ENCODE measurements at places on chromosomes 2 and 18.

DNA sequence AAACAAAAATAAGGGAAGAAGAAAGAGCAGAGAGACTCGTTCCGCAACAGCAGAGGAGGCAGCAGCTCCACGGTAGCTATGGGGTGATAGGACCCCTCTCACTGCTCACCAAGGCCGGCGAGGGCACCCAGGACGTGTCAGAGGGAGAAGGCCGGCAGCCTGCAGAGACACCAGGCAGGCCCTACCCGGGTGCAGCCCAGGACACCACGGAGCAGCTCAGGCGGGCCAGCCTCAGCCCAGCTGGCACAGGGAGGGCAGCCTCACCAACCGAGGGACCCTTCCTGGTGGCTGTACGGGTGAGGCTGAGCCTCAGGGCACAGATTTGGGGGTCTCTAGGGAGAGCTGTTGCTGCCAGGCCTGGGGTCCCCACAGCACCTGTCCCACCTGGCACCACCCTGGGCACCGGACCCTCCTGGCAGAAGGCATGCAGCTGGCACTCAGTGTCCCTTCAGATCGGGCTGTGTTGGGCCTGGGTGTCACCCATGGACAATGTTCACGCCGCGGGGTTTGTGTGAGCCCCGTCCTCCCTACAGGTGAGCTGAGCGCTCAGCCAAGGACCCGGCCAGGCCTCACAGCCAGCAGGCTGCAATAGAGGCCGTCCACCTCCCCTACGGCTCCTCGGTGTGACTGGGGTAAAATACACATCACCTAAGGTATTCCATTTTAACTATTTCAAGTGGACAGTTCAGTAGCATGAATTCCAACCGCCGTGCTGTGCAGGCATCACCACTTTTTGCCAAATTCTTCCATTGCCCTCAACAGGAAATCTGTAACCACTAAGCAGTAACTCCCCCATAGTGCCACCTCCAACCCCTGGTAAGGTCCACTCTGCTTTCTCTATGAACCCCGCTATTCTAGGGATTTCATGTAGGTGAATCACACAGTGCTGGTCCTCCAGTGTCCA is 21.6 kb downstream of the KCNG2 start:
- DNase-seq = no peak

DNA sequence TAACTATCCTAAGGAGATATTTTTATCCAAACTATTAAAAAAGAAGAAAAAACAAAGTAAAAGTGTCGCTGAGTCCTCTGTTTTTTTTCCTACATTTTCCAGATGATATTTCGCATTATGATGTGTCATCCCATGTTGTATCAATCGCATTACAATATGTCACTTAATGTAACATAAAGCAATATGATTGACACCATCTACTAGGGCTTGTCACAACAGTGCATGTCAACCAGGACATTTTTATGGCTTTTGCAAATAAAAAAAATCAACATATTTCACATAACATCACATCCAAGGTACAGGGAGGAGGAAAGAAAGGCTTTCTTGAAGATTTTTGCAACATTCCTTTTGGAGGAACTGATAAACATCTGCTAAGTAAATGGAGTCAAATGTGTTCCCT is 308.9 kb downstream of the ETAA1 start:
- no peak for DNase-seq

GRCh38 chr18:77557046-77557587 is 307.5 kb downstream of the GALR1 start:
- no peak for DNase-seq

DNA sequence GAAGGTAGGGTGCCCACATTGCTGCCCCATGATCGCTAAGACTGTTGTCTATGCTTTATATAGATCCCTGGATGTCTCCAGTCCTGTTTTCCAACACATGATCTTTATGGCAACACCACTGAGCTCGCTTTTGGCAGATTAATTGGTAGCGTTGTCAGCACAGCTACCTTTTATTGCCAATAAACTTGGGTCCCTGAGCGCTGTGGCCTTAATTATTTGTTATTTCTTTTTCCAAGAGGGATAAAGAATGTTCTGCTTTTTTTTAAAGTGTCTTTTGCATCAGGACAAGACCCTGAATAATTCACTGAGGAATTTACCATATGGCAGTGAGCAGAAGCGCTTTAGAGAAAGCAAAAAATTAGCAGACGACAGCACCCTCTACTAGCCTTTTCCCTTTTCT is 113.5 kb downstream of the COLEC12 start:
- DNase-seq = no peak

- no peak for DNase-seq
Observed at GRCh38 chr18:1653873-1654272, 749.2 kb downstream of the ADCYAP1 start.

DNA sequence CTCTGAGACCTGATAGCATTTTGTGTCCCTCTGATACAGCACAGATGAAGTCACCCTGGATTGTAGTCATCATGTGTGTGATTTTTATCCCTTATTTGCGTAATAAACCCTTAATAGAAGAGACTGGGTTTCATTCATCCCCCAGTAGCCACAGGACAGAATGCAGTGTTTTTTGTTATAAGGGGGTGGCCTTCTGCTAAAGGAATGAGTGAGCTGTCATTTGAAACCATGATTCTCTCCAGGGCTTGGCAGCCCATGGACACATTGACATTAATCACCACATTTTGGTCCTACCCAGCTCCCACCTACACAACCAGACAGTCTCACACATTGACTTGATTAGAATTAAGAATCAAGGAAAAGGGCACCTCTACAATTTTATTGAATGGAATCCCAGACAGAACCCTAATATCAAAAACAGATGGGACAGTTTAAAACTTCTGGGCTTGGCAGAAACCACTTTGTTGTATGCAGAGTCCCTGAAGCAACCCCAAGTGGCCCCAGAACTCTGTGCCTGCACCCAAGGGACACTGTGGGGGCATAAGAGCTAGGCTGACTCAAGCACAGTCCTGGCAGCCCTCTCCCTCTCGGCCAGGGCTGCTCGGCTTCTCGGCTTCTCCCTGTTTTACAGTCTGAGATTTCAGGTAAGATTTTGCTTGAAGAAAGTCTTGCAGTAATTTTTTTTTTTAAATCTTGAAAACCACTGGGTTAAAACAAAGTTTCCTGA is 254.0 kb upstream of the SLC14A2 start:
- DNase-seq = no peak

- no peak for DNase-seq
Observed at GRCh38 chr18:46910856-46911255, 6.5 kb downstream of the PIAS2 start.

DNA sequence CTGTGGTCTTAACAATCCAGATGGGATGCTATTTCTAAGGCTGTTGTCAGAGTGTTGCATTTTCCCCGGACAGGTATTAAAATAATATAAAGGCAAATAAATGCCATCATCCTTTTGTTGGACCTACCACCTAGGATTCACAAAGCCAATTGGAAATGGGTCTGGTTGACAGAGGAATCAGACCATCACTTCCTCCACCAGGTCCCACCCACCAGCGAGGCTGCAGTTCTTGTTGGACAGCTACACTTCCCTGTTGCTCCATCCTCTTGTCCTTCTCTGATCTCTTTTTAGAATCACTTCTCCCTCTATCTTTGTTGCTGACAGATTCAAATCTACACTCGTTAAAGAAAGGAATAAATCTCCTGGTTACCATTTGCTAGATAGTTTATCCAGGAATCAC is 1.1 kb downstream of the TMEM169 start:
- no peak for DNase-seq

DNA sequence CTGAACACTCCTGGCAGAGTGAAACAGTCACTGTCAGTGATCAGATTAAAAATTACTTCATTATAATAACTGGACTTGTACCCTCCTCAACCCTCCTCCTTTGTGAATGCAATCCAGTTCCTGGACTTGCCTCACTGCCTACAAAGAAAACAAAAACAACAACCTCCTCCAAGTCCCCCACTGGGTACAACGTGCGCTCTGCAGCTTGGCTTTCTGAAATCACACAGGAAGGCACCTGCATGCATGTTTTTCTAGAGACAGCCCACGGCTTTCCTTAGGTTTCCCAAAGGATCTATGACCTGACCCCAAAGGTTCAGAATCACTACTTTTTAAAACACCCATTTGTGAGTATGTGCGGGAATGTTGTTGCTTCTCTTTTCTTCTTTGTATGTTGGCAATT is 61.4 kb upstream of the TUBA3E start:
- no peak for DNase-seq

- no peak for DNase-seq
Observed at GRCh38 chr2:71126957-71127356, 3.1 kb downstream of the MCEE start.

DNA sequence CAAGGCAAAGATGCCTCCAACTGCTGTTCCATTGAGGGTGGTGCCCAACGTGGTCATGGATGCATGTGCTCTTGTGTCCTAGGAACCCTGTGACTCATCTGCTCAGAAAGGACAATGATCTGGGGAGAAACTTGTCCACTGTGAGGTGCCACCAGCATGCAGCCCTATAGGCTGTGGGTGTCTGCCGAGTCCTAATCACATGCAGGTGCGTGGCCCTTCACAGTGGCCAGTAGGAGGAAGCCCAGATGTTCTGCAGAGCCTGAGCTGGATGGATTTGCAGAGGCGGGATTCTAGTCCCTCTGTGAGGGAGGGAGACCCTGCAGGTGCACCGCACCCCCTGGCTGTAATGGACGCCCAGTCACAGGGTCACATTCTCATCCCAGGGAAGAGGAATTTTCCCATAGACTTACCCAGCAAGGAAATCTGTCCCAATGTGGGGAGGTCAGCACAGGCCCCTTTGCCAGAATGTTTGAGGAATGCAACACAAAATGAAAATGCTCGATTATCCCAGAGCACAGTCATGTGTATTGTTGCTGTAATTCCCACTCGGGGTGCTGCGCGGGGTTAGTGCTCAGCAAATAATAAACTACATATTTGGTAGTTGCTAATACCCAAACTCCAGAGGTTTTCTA is 13.9 kb downstream of the GDF7 start:
- DNase-seq = no peak

Measured in central memory CD8-positive, alpha-beta T cell (primary cell).